ENCODE measurements at places on chromosomes 5 and 9.
A peak's percentile ranks its signal among the peaks of the same experiment; 100 is the strongest.

DNA sequence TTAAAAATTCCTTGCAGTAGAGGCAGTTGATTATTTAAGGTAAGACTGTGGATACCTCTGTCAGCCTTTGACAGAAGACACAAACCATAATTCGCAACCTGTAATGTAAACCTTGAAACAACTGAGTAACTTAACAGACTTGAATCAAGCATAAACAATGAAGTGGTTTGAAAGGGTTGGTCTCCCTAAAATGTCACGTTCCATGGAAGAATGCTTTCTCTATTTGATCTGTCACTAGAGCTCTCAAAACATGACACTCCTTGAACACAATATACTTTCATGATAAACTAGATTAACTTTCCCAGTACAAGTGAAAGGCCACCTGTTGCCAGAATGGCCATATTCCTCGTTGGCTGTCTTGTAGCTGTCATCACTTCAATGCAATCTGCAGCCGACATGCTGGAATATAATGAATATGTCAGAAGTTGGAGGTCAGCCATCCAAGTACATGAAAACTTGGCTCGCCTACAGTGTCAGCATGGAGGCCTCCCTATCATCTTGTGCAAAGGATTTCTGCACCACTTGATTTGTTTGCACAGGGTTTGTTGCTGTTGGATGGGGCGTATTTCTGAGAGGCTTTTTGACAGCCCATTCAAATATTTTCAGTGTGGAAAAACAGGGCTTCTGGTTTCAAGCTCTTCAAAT, 228.0 kb downstream of the TLE4 start:
- no peak for DNase-seq

DNA sequence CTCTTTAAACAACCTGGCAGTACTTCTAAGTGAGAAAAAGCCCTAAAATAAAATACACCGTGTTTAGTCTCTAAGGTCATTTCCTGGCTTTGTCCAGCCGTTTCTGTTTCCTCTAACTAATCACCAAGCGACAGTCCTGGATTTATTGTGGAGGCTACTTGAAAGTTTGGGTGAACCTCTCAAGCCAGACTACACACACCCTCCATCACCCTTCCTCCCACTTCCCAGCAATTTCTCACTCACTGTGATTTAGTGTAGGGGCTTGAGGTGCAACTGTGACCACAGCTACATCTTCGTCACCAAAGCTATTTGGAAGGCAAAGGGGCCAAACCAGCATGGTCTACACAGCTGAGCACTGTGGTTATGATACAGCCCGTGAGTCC, 240.0 kb upstream of the SLC24A2 start:
- no peak for DNase-seq

- DNase-seq, result peak; percentile 3
Observed at GRCh38 chr9:85258823-85259370, 482.9 kb downstream of the AGTPBP1 start.

DNA sequence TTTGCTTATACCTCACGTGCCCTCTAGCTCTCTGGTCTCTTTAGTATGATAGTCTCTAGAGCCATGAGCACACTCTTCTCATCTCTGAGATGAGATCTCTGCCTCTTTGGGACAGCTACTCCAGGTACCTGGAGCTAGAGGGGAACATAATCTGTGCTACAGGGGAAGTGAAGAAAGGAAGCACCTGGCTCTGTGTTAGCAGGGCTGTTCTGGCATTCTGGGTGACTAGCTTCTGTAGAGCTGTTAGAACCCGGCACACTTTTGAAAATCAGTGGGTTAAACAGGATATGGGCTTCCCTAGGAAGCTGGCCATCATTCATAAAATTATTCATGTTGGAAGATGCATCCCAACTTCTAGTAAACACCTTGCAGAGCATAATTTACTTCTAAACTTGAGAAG, 224.8 kb downstream of the MCTP1 start:
- DNase-seq, result no peak

- peak; percentile 64 for DNase-seq
Observed at GRCh38 chr9:133737774-133738639, at the start of gene SARDH. TSS of gene SARDH (minus strand) at chr9:133738352. CDS start at chr9:133734173, 4,179 bp downstream.

DNA sequence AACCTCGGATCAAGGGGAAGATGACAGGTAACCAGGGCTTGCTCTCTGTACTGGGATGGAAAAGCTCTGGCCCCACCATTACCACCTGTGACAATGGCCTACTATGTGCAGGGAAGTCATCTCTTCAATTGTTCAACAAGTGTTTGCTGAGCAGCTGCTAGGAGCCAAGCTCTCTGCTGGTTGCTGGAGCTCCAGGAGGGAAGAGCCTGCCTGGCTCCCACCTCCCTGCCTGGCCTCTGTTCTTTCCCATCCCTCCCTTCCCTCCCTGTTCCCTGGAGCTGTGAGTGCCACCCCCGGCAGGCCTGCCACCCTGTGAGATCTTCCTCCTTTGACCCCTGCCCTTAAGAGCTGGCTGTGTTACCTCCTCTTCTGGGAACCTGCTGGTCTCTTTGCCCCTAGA, 59.7 kb upstream of the IER5L start:
- no peak for DNase-seq

- no peak for DNase-seq
Observed at GRCh38 chr9:119298076-119298853, 71.0 kb downstream of the BRINP1 start.

GRCh38 chr5:395921-396530, 47.0 kb upstream of the EXOC3 start:
- no peak for DNase-seq

DNA sequence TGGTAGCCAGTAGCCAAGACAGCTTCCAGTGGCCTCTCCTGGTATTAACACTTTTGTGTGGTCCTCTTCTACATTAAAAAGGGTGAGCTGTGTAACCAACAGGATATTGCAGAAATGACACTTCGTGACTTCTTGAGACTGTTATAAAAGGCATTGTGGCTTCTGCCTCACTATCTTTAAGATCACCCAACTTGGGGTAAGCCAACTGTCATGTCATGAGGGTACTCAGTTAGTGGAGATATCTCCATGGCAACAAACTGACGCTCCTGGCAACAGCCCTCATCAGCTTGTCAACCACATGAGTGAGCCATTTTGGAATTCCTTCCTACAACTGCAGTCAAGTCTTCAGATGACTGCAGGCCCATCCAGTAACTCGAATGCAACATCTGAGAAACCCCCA, 121.7 kb downstream of the DEPDC1B start:
- DNase-seq, result no peak

DNA sequence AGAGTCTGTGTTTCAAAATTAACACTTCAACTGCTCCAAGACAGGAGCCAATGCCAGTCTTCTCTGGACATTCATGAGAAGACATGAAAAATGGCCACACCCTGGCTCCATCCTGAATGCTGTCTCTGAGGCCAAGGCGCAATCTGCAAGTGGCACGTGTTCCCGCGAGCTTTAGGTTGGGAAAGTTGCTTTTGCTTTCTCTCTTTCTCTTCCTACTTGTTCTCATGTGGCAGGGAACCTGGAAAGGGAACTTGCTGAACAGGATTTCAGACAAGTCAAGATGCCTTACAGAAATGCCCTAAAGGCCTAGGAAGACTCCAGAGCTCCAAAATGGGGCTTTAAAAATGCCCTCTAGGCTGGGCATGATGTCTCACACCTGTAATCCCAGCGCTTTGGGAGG, 91.9 kb upstream of the OTULINL start:
- DNase-seq, result no peak

- DNase-seq, result peak; percentile 20
Observed at GRCh38 chr5:181160152-181160754, 12.9 kb downstream of the OR2V2 start.

DNA sequence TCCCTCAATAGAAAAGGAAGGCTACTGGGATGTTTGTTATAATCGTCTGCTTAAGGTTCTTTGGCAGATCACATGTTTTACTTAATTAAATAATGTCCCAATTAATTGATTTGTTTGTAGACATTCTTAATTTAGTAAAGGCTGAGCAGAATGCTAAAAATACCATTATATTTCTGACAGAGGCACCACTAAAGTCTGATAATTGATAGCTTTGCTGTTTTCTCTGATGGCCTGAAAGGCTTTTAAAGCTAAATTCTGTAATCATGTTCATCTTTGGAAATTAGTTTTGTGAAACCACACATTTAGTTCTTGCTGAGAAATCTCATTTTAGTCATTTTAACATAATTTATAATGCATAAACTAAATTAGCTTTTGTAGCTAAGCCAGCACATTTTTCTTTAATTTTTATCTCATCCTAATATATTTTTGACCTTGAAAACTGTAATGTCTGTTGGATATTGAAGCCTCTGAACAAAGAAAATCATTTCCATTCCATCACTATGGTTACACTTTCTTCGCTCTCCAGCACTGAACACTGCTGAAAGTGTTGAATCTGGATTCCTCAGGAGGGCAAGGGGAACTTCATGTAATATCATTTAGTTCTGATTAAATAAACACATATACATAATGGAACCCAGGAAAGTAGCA, 329.4 kb downstream of the ELAVL2 start:
- DNase-seq, result no peak

DNA sequence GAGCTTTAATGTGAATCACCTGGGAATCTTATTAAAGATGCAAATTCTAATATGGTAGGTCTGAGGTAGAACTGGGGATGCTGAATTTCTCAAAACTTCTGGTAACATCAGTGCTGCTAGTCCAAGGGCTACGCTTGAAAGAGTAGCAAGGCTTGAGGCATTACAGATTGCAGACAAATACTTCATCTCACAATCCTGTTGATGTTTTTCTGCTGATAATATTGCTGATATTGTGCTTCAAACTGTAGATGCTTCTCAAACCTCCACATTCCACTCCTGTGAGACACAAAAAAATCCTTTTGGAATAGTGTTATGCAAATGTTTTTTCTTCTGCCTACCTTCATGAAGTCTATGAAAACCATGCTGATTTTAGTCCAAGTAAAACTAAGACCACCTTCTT, 139.5 kb downstream of the SAXO1 start:
- DNase-seq, result peak; percentile 63

GRCh38 chr5:57611177-57611576, 128.6 kb upstream of the ACTBL2 start:
- DNase-seq, result no peak

- no peak for DNase-seq
Observed at GRCh38 chr9:93087971-93088655, 7.9 kb upstream of the CARD19 start.

- no peak for DNase-seq
Observed at GRCh38 chr5:38403877-38404635, 145.7 kb downstream of the EGFLAM start.

GRCh38 chr9:1404940-1405339, 354.8 kb downstream of the DMRT2 start:
- DNase-seq, result no peak

DNA sequence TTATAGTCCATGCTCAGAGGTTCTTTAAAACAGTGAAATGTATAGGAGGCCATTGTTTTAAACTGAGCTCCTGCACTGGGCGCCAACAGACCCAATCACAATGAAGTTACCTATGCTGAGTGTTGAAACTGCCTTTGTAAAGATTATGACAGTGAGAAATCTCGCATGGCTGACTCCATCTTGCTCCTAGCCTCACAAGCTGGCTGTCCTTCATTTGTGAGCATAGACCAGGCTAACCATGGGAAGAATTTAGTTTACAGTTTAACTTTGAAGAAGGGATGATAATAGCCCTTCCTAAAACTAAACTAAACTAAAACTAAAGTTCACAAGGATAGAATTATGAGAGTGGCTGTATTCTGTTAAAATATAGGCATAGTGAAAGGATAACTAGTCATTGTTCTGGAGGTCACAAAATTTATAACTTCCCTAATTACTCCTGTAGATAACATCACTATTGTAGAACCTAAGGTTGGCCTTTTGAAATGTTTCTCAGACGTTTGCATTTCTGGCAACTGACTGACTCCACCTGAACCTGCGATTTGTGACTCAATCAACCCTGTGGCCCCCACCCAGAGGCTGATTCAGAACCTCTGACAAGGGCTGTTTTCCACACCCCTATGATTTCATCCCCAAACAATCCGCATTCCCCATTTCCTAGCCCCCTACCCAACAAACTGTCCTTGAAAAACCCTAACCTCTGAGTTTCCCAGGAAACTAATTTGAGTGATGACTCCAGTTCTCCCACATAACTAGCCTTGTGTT, 59.1 kb downstream of the HMHB1 start:
- peak; percentile 29 for DNase-seq
